HepG2 (cell line): ENCODE measurements at places on chromosomes 4 and X. TPM values are rescaled to one million over a fixed set of nuclear protein-coding genes. Genes with fewer than 3 reads are reported as not detected.

DNA sequence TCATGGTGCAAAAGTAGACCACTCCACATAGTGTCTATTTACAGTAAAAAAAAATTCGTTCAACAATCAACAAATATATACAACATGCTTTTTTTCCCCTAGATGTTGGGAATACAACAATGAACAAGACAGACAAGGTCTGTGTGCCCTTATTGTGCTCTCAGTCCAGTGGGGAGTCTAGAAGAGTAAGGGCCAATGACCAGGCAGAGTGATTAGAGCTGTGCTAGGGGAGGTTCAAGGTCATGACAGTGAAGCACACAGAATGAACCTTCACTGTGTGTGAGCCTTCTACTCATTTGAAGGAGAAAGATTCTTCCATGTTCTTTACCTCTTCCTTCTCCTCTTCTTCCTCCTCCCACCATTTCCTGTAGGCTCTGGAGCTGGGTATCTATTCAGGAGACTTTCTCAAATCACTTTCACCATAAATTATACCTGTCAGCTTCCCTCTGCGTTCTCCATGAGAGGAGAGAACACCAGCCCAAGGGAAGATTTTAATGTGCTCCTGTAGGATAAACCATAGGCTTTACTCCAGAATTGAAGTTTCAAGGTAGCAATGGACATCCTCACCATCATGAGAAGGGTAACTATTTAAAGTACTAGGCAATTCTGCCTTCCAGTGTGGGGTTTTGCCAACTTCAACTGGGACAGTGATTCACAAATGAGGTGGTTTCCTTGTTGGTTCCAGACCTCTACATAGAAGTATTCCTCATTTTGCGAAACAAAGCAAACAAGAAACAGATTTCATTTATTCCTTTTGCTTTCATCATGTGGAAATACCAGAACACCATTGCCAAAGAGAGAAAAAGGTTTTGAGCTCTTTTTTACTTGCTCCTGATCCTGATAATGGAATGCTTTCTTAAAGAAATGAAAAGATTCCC is 246.9 kb upstream of the GPC4 start:
- DNase-seq = peak; percentile 20

GRCh38 chr4:70589785-70590184 is 2.3 kb upstream of the AMBN start:
- no peak for DNase-seq

Gene UGT2B10
- polyA plus RNA-seq = 91.0 and 107 TPM in 2 replicates

GRCh38 chr4:38195486-38195885 is 235.3 kb downstream of the PTTG2 start:
- no peak for DNase-seq

- DNase-seq = no peak
Measured at GRCh38 chr4:8281519-8282133, 12.1 kb downstream of the HTRA3 start.

- DNase-seq = no peak
Measured at GRCh38 chr4:21041708-21042107, 341.4 kb downstream of the PACRGL start.
